Left ventricle myocardium inferior (tissue), 1 donor: ENCODE measurements at places on chromosomes 13 and 19. TPM values are rescaled to one million over a fixed set of nuclear protein-coding genes. Genes with fewer than 3 reads are reported as not detected.

DNA sequence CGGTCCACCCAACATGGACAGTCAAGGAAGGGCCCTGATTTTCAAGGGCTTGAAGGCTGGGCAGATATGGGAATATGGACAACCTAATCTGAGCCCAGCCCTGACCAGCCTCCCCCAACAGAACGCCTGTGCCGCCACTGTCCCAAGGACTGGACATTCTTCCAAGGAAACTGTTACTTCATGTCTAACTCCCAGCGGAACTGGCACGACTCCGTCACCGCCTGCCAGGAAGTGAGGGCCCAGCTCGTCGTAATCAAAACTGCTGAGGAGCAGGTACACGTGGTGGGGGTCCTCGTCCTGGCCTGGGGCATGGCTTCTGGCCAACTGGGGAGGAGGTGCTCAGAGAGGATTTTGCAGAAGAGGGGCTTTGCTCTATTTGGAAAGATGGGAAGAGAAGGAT, 3.5 kb downstream of the CLEC4M start:
- H3K27ac ChIP-seq, result no peak overlapping the region
- no peaks in the 10 kb centered on the region for H3K4me1 ChIP-seq
- H3K27me3 ChIP-seq, result peaks cover 94% of the 10 kb centered on the region
- H3K36me3 ChIP-seq, result no peaks in the 10 kb centered on the region
- DNase-seq, result no peak

The ABHD13 gene
- total RNA-seq, result 5.1 TPM

- H3K27ac ChIP-seq, result no peak overlapping the region
- H3K36me3 ChIP-seq, result no peaks in the 10 kb centered on the region
- no peaks in the 10 kb centered on the region for H3K4me1 ChIP-seq
- peaks cover under 1% of the 10 kb centered on the region for H3K27me3 ChIP-seq
Measured at GRCh38 chr13:95564733-95565291, 12.3 kb downstream of the CLDN10 start.

- H3K27ac ChIP-seq, result peak overlapping the region; percentile 97
- peaks cover 47% of the 10 kb centered on the region for H3K4me1 ChIP-seq
- H3K36me3 ChIP-seq, result no peaks in the 10 kb centered on the region
- peak overlapping the region; percentile 89 for H3K4me3 ChIP-seq
- DNase-seq, result no peak
Measured at GRCh38 chr19:33177417-33177979, 16.6 kb upstream of the LRP3 start.

- DNase-seq, result no peak
- no peaks in the 10 kb centered on the region for H3K4me1 ChIP-seq
- no peak overlapping the region for H3K27ac ChIP-seq
- no peaks in the 10 kb centered on the region for H3K27me3 ChIP-seq
- H3K4me3 ChIP-seq, result no peak overlapping the region
- no peaks in the 10 kb centered on the region for H3K36me3 ChIP-seq
Measured at GRCh38 chr13:88281841-88282240, 610.7 kb downstream of the SLITRK5 start.

The SLC5A5 gene
- not detected for total RNA-seq

The VASP gene
- total RNA-seq, result 32.8 TPM

DNA sequence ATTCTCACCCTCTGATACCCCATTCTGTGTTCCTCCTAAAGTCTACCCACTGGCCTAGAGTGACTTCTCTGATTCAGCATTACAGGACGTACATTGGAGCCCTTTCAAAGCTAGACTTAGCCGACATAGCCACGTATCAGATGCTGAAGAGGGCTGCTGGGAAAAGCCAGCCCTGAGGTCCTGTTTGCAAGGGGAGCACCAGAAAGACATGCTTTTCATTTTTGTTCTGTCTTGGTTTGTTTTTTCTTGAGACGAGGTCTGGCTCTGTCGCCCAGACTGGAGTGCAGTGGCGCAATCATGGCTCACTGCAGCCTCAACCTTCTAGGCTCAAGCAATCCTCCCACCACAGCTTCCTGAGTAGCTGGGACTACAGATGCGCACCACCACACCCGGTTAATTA, 6.3 kb upstream of the ZSWIM4 start:
- peak overlapping the region; percentile 80 for H3K27ac ChIP-seq
- no peaks in the 10 kb centered on the region for H3K36me3 ChIP-seq

- H3K27ac ChIP-seq, result no peak overlapping the region
- peak; percentile 41 for DNase-seq
- no peaks in the 10 kb centered on the region for H3K27me3 ChIP-seq
- H3K4me1 ChIP-seq, result no peaks in the 10 kb centered on the region
Measured at GRCh38 chr13:98411617-98412265, 165.2 kb downstream of the STK24 start.

DNA sequence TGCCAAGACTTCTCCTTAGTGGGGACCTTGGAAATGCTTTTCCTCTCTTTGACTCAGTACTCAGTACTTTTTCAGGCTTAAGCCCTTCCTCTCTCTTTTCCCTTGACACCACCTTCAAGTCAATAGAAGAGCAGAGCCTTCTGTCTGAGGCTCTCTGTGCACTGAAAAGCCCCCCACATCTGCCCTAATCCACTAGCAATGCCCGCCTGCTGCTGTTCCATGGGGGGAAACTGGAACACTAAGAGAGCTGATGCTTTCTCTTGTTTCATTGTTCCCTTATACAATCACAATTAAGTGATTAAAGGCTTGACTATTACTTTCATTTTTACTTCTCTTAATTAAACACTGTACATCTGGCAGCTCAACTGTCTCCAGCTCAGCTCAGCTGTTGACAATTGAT, 254.5 kb downstream of the SLITRK6 start:
- no peaks in the 10 kb centered on the region for H3K36me3 ChIP-seq
- H3K4me3 ChIP-seq, result no peak overlapping the region
- H3K4me1 ChIP-seq, result no peaks in the 10 kb centered on the region
- no peaks in the 10 kb centered on the region for H3K27me3 ChIP-seq
- no peak overlapping the region for H3K27ac ChIP-seq

DNA sequence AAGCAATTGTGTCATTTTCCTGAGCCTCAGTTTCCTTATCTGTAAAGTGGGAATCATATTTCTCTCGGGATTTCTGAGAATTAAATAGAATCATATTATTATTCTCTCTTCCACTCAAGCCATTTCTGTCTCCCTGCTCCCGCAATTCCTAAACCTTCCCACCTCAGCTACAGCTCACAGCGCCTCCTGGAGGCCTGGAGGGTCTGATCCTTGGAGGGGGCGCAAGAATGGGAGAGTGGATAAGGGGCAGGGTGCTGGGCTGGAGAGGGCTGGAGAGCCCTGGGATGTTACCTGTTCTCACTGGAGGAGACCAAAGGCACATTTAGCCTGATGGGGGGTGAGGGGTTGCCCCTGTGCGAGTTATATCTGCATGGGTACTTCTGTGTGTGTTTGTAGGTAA, 31.1 kb upstream of the CYP2S1 start:
- H3K36me3 ChIP-seq, result no peaks in the 10 kb centered on the region
- H3K27ac ChIP-seq, result no peak overlapping the region
- no peaks in the 10 kb centered on the region for H3K4me1 ChIP-seq
- no peak for DNase-seq
- H3K4me3 ChIP-seq, result no peak overlapping the region
- peaks cover 6% of the 10 kb centered on the region for H3K27me3 ChIP-seq

The ZNF414 gene
- total RNA-seq, result 17.0 TPM

DNA sequence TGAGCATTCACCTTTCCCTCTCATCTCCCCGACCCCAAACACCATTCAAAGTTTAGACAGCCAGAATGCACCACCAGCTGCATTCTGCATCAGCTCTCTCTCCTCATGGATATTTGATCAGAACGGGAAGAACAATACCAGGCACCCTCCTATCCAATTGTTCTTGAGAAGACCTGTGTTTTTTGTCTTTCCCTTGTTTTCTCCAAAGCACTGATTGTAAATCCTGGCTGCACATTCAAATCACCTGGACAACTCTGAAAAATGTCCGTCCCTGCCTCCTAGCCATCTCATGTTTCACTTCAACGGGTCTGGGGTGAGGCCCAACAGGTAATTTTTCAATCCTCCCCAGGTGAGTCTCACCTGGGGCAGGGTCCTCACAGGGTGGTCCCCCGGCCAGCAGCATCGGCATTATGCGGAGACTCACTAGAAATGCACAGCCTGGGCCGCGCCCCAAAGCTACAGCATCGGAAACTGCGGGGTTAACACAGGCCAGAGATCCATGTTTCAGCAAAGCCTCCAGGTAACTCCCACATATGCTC, 5.5 kb downstream of the IRS2 start:
- H3K27me3 ChIP-seq, result peaks cover 9% of the 10 kb centered on the region
- peaks cover 86% of the 10 kb centered on the region for H3K4me1 ChIP-seq
- H3K27ac ChIP-seq, result no peak overlapping the region
- H3K4me3 ChIP-seq, result peak overlapping the region; percentile 78
- DNase-seq, result no peak
- peaks cover 31% of the 10 kb centered on the region for H3K36me3 ChIP-seq

- H3K4me3 ChIP-seq, result no peak overlapping the region
- peaks cover 13% of the 10 kb centered on the region for H3K4me1 ChIP-seq
- H3K27ac ChIP-seq, result peak overlapping the region; percentile 8
- DNase-seq, result no peak
- H3K27me3 ChIP-seq, result no peaks in the 10 kb centered on the region
Measured at GRCh38 chr19:27660428-27660827, 1552.5 kb downstream of the UQCRFS1 start.

GRCh38 chr13:76828316-76828741, 57.9 kb downstream of the KCTD12 start:
- peaks cover 23% of the 10 kb centered on the region for H3K4me1 ChIP-seq
- no peak overlapping the region for H3K4me3 ChIP-seq
- peak overlapping the region; percentile 81 for H3K27ac ChIP-seq
- no peaks in the 10 kb centered on the region for H3K36me3 ChIP-seq
- H3K27me3 ChIP-seq, result no peaks in the 10 kb centered on the region

GRCh38 chr13:101185606-101186005, 230.7 kb downstream of the NALCN start:
- no peak overlapping the region for H3K27ac ChIP-seq
- no peaks in the 10 kb centered on the region for H3K27me3 ChIP-seq
- no peaks in the 10 kb centered on the region for H3K36me3 ChIP-seq
- H3K4me3 ChIP-seq, result no peak overlapping the region
- DNase-seq, result no peak

DNA sequence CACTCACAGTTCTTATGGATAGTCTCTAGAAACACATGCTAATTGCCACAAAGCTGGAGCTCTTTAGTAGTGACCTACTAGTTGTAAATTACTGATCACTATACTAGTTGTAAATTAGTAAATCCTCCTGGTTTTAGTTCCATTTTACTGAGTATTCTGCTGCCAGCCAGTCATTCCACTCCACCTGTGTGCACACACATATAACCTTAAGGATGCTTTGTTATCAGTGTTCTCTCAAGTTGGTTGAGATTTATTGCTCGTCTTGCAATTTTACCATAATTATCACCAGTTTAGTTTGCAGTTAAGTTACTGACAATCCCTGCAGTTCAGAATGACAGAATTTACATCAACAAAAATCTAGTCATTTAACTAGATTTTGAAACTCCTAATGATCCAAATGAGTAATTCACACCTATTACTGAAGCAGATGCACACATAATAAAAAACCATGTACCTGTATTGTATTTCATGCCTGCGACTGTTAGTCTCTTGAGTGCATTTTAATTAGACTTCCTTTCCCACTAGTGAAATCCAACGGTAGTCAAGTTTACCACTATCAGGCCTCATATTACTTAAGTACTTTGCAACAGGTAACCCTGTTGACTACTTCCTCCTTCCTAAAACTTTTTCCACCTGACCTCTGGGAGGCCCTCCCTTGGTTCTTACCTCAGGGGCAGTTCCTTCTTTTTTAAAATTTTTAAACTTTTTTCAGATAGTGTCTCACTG, 7.6 kb downstream of the TPT1 start:
- no peak for DNase-seq
- peak overlapping the region; percentile 48 for H3K27ac ChIP-seq
- H3K4me3 ChIP-seq, result no peak overlapping the region
- H3K27me3 ChIP-seq, result no peaks in the 10 kb centered on the region

The KCNN4 gene
- total RNA-seq, result 0.38 TPM

DNA sequence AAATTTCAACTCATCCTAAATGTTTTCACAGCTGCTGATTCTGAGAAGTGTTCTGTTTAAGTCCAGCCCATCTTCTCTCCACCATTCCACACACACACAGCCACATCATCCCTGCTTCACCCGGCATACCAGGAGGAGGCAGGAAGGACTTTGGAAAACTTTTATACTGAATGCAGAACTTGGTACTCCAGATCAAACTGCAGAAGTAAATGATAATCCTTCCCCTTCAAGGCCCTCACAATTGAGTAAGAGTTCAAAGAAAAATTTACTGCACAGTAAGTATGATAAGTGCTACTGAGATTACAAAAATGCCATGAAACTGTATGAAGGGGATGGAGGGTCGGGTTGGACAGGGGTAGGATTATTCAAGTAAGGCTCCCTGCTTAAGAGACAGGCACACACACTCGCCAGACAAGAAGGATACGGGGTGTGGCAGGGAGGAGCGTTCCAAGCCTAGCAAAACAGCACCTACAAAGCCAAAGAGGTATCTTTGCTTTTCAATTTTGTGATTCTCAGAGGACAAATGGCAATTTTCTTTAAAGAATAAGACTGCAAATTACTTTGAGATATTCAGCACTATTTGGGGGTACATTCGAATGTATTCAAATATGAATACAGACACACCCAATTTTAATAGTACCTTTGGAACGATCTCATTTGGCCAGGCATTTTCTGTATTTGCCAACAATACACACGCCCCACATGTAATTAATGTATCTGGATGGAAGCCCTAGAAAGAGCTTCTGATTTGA, 2.5 kb downstream of the USP12 start:
- peaks cover 63% of the 10 kb centered on the region for H3K4me1 ChIP-seq
- no peaks in the 10 kb centered on the region for H3K27me3 ChIP-seq
- H3K36me3 ChIP-seq, result no peaks in the 10 kb centered on the region
- DNase-seq, result no peak
- no peak overlapping the region for H3K27ac ChIP-seq
- no peak overlapping the region for H3K4me3 ChIP-seq

GRCh38 chr13:76725211-76725610, 161.0 kb downstream of the KCTD12 start:
- H3K4me1 ChIP-seq, result peaks cover 44% of the 10 kb centered on the region
- no peaks in the 10 kb centered on the region for H3K36me3 ChIP-seq
- no peak overlapping the region for H3K4me3 ChIP-seq
- H3K27me3 ChIP-seq, result no peaks in the 10 kb centered on the region

The SYDE1 gene
- 13.1 TPM for total RNA-seq

The MYCBP2 gene
- total RNA-seq, result 42.2 TPM

- no peaks in the 10 kb centered on the region for H3K36me3 ChIP-seq
- no peak overlapping the region for H3K4me3 ChIP-seq
- no peak overlapping the region for H3K27ac ChIP-seq
- H3K27me3 ChIP-seq, result no peaks in the 10 kb centered on the region
- H3K4me1 ChIP-seq, result no peaks in the 10 kb centered on the region
Measured at GRCh38 chr13:87536499-87536898, 134.7 kb upstream of the SLITRK5 start.

- DNase-seq, result no peak
- H3K27me3 ChIP-seq, result no peaks in the 10 kb centered on the region
- peaks cover 50% of the 10 kb centered on the region for H3K4me1 ChIP-seq
- H3K36me3 ChIP-seq, result no peaks in the 10 kb centered on the region
- peak overlapping the region; percentile 98 for H3K27ac ChIP-seq
- H3K4me3 ChIP-seq, result peak overlapping the region; percentile 100
Measured at GRCh38 chr19:570937-571565, 1.3 kb upstream of the BSG start.
